Stomach (tissue), 19 donors: ENCODE measurements at places on chromosomes 4 and X. TPM values are rescaled to one million over a fixed set of nuclear protein-coding genes. Genes with fewer than 3 reads are reported as not detected.

DNA sequence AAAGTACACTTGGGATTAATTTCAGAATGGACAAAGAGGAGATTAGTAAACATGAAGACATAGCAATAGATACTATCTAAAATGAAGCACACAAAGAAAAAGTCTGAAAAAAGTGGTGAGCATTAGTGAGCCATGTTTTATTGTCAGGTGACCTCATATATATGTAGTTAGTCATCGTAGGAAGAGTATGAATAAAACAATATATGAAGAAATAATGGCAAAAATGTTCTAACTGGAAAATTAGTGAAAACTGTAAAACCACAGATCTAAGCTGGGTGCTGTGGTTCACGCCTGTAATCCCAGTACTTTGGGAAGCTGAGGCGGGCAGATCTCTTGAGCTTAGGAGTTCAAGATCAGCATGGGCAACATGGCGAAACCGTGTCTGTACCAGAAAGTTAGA, 67.9 kb downstream of the RBPJ start:
- DNase-seq, result no peak

DNA sequence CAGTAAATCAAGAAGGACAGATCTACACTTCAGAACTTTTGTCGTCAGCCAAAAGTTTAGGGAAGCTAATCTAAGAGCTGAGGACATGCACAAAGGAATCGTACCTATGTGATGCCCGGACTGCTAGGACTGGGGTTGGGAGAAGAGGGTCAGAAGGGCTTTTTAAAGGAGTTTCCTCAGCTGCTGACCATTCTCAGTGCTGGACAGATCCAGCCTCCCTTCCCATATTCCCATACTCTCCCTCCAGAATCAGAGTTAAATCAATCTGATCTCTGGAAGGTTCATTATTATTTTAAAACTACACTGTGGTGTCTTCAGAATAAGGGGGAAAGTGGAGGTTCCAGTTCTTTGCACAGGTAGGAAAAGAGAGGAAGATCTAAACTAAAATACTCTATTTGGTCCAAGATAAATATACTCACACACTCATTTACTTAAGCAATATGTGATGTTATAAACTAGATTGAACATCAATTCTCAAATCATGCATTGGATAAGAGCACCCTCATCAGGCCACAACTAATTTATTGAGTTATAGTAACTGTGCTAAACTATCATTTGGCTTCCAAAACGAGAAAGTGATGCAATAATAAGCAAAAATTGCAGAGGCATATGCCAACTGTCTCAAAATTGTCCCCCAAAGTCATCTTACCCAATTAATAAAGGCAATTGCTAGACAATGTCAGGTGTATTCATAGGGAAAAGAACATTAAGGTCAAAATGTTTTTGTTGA, 124.7 kb downstream of the HNRNPD start:
- DNase-seq, result no peak

The TCP11X2 gene
- not detected for total RNA-seq

The MMRN1 gene
- 10.1 TPM for total RNA-seq

DNA sequence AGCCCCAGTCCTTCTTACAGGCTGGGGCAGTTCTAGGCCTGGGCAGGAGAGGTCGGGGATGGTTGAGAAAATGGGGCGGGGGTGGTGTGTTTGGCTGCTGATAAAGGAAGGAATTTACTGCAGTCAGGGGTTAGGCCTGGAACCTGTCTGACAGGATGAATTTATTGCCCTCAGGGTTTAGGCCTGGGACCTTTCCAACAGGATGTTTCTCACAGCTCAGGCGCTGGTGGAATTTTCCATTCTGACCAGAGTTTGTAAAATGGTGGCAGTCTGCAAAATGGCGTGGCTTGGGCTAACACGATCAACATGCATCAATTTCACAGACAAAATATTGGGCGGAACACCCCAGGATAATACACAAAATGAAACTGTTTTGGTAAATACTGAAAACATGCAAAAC, 83.5 kb upstream of the SPIN4 start:
- no peak for DNase-seq

GRCh38 chrX:74593593-74593992, 20.8 kb downstream of the RLIM start:
- no peak for DNase-seq

DNA sequence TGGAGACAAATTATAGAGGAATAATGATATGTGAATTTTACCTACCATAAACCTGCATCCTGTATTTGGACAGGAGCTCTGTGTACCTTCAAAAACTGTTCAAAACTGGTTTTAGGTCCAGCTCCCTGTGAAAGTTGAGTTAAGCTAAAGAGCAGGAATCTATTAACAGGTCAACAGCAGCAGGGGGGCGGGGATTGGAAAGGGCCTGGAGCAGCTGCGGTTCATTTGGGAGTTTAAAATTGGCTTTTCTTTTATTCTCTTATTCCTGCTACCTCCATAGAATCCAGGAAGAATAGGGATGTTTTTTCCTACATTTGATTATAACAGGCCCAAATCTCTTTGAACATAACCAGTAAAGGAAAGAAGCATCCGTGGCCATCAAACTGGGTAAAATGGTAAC, 23.8 kb downstream of the SHROOM3 start:
- DNase-seq, result peak; percentile 28

The MTNR1A gene
- total RNA-seq, result not detected

DNA sequence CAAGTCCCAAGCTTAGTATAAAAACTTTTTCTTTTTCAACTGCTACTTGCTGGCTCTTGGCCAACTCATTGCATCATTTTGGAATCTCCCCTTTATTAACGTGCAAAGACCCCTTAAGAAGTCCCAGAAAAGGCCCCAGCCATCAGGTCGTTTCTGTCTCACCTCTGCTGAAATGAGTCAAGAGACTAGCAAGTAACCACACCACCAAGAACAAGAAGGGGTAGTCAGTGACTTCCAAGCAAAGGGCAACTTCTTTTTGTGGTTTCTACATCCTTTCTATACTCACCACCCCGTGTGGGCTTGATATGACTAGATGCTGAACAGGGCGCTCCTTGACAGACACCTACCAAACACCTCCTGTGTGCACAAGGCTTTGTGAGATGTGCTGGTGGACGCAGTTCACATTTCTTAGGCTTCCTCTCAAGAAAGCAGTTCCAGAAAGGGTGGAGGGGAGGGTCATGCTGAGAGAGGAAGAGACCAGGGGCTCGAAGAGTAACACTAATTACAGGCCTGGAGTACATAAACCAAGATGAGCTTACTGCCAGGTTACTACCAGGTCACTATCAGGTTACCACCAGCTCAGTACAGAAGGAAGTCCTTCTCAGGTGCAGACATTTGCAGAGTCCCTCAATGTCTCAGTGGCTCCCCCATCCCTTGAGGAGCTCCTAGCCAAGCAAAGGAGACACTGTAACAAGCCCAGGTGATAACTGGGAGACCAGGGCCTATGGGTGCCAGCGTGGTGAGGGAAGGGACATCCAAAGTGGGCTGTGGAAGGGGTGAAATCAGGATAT, 19.3 kb downstream of the JAKMIP1 start:
- no peak for DNase-seq

The RNF212 gene
- total RNA-seq, result not detected

- no peak for DNase-seq
Observed at GRCh38 chr4:90445380-90445779, 318.2 kb downstream of the CCSER1 start.

DNA sequence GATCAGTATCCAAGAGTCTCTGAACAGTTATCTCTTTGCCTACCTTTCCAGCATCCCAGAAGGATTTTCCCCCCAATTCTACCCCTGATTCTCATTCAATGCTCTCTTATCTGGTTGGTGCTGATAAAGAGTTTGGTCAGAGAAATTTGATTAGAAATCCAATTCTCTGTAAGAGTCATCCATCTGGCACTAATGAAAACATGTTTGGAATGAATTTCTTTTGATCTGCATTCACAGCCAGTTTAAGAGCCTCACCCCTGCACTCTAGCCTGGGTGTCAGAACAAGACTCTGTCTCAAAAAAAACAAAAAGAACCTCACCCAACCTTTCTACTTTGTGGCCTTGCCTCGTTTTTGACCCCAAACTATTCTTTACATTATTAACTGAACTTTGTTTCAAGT, 122.1 kb downstream of the MANBA start:
- no peak for DNase-seq

The NSUN7 gene
- total RNA-seq, result 11.6 TPM

DNA sequence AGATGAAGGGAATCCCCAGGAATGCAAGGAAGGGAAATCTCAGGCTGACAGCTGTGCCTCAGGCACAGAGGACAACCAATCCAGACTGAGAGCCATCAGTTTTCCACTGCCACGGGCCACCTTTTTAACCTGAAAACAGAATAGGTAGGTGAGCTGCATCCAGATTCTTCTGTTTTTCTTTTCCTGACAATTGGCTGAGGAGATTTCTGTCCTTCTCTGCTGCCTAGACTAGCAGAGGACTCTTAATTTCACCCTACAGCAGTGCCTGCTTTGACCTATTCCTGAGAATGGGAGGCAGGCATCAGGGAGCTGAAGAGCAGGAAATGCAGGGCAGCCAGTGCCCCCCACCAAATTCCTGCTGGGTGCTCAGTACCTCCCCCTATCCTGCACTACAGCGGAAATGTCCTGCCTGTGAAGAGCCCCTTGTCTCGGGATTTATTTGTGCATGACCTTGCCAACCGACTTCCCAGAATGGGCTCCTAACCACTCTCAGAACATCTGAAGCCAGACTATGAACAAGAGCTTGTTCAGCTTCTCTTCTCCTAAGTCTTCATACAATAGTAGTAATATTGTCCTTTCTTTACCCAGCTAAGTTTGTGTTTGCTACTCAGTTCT, 65.1 kb downstream of the CASK start:
- DNase-seq, result no peak

The MAML3 gene
- total RNA-seq, result 6.6 TPM

The RGN gene
- 1.3 TPM for total RNA-seq

The S100P gene
- 64.2 TPM for total RNA-seq

The ARHGAP4 gene
- total RNA-seq, result 18.5 TPM

DNA sequence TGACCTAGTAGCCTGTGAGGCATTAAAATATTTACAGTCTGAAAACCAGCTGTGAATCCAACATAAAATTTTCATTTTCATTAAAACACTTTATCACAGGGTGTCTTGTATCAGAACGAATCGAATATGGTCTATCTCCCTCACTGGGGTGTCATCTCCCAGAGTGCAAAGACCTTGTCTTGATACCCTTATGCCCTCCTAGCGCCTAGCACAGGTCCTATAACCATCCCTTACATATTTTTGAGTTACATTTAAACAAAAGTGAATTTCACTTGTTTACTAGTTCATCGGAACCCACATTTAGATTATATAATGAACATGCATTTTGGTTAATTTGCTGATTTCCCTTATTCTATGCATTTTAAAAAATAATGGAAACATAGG, 14.0 kb downstream of the DIPK2B start:
- DNase-seq, result no peak

The ERCC6L gene
- 1.7 TPM for total RNA-seq

- DNase-seq, result no peak
Observed at GRCh38 chrX:22585831-22586230, 313.1 kb downstream of the CBLL2 start.
